ENCODE measurements at places on chromosomes 6 and 20.

DNA sequence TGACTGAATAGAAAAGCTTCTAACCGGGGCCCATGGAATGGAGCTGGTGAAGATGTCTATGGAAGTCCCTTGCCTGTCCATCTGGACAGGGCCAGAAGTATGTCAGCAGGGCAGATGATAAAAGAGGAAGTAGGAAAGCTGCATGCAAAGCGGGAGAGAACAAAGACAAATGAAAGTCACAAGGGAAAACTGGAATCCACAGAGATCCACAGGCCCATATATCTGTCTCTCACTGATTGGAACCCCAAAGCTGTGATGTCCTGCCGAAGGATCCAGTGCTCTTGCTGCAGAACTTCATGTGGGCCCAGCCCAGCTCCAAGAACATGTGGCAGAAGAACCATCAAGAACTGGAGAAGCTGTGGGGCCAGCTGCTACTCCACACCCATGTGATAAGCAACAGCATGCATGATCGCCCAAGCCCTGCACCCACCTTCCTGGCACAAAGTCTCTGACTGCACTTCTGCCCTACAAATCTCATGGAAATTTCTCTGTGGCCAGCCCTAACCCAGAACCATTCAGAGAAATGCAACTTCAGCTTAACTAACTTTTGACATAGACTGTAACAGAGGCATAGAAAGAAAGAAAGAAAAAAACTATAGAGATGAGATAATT is 716.0 kb downstream of the KIF16B start:
- DNase-seq: no peak

- peak; percentile 44 for DNase-seq
These were observed 47.0 kb downstream of the WDR27 start for GRCh38 chr6:169654598-169655391.

- no peak for DNase-seq
These were observed 112.8 kb downstream of the TOX2 start for GRCh38 chr20:44027343-44028002.

GRCh38 chr6:144264270-144265060 is 20.7 kb upstream of the UTRN start:
- DNase-seq: no peak

- no peak for DNase-seq
These were observed 32.3 kb upstream of the LGSN start for GRCh38 chr6:63352069-63352543.

DNA sequence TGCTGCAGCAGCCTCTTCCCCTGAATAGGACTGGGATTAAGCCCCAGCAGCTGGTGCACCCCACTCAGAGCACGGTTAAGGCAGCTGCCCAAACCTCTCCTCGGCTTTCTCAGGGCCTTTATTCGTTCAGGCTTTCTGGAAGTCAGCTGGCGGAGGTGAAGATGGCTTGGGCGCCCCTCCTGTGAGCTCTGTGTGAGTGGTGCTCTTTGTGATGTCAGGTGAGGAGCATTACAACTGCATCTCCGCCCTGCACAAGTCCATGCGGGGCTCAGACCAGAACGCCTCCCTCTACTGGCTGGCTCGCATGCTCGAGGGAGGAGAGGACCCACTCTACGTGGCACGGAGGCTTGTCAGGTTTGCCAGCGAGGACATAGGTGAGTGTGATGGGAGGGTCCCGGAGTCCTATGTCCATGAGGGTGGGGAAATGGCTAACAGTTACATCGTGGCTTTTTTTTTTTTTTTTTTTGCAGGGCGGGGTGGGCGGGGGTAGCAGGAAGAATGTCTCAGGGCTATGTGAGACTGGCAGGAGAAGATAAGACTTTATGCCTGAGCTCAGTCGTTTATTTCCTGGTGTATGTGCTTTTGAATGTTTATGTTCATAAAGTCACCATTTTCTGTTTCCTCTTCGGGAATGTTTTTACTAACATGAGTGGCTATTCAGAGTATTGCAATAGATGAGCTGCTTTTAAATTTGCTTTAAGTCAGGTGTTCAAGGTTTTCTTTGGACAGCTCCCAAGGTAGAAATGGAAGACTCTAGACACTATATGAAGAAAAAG is 18.2 kb downstream of the WRNIP1 start:
- no peak for DNase-seq

DNA sequence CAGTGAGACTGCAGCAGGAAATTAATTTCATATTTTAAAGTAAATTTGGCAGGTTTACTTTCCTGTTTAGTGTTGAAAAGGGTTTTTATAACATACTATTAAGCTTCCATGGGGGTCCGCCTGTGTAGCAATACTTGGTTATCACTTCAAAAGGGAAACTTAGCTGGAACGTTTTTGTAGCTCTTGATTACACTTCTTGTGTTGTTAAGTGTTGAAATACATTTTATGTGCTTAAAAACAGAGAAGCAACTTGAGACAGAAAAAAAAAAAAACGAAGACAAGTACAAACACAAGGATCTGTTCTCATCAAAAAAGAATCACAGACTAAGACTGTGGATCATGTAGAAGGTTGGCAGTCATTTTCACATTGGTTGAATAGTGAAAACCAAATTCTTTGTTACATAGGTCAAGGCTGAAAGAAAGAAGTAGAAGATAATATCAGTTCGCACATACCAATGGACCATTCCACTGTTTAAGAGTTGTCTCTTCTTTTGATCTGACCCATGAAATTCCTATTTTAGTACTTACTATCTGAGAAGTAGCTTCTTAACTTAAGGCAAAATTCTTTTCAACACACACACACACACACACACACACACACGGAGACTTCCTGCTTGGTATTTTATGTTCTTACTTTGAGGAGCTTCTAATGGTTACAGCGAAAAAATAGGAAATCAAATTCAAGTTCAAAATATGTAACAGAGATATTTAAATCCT is 113.9 kb upstream of the SLC35B3 start:
- no peak for DNase-seq

DNA sequence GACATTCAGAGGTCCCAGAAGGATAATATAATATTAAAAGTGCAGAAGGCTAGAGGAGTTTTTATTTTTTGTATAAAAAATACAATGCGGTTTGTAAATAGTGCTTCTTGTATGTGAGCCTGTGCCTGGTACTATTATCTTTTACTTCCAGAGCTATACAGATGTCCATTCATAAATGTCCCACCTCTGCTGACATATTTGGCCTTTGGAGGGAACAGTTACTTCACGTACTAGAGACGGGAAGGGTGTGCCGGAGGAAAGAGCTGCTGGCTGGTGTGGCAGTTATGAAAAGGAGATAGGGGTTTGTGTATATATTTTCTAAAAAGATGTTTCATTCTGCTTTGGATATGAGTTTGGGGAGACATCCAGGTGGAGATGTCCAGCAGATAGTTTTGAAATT is 8.8 kb downstream of the CD109 start:
- DNase-seq: no peak

- no peak for DNase-seq
These were observed 79.9 kb upstream of the CD83 start for GRCh38 chr6:14037402-14038277.

GRCh38 chr20:55881204-55881603 is 124.1 kb downstream of the CBLN4 start:
- no peak for DNase-seq

DNA sequence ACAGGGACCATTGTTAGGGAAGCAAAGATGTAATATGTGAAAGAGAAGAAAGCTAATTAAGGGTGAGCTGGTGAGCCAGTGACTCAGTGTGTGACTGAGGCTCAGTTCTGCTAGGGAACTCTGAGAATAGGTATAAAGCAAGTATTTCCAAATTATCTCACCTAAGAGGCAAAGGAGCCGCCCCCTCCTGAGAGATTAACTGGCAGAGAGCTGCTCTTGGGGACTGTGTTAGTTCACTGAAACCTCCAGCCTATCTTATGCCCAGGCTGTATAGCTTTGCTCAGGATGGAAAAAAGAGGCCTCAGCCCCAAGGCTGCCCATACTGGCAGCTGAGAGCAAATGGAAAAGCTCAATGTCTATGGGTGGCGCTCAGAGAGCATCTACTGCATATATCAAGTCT is 152.0 kb downstream of the PAK5 start:
- no peak for DNase-seq

GRCh38 chr6:159887761-159888160 is 3.0 kb upstream of the MAS1 start:
- DNase-seq: no peak

GRCh38 chr6:169173532-169174268 is 79.9 kb downstream of the THBS2 start:
- no peak for DNase-seq

DNA sequence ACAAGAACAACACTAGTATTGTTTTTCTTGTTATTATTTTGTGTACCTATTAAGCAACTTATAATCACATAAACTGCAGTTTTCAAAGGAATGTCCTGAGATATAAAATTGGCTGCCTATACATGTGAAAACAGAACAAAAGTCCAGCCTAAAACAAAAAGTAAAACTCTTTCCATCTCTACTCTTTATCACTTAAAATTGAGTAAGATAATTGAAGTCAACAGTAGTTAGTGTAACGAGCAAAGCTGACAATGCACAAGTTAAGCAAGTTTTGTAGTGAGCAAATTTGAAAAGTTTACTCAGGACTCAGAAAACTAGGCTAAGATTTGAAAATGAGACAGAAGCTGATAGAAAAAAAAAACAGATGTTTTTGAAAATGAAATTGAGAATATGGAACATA is 941.4 kb upstream of the MAN1A1 start:
- DNase-seq: no peak

DNA sequence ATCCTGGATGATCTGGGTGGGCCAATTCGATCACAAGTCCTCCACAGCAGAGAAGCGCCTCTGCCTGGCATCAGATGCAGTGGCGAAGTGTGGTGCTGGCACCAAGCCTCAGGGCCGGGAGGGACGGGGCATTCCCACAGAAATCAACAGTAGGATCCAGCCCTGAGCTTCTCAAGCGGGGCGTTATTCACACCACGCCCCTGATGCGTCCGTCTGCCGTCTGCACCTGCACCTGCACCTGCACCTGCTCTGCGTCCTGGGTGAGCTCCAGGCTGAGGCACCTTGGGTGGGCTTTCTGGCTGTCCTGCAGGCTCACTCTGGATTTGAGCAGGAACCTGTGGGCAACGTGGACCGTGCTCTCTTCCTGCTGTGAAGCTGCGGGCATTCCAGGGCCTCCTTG is 13.8 kb upstream of the NTSR1 start:
- no peak for DNase-seq

GRCh38 chr6:53179961-53180651 is 31.5 kb upstream of the GCM1 start:
- no peak for DNase-seq

DNA sequence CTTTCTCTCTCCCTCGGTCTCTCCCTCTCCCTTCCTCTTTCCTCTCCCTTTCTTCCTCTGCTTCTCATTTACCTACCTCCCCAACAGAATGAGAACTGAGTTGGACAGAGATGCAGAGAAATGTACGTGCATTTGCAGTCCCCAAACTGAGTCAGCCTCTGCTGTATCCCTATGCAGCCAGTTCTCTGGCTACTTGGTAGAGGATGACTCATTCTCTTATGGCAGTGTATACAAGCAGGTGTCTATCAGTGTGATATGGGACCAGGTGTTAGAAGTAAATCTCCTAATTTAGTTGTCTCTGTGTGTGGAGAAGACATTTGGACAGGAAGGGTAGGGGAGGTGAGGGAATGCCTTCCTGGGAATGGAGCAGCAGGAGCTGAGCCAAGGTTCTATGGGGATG is 470.8 kb downstream of the CD109 start:
- no peak for DNase-seq

GRCh38 chr6:86715676-86716075 is 221.7 kb upstream of the HTR1E start:
- DNase-seq: no peak

DNA sequence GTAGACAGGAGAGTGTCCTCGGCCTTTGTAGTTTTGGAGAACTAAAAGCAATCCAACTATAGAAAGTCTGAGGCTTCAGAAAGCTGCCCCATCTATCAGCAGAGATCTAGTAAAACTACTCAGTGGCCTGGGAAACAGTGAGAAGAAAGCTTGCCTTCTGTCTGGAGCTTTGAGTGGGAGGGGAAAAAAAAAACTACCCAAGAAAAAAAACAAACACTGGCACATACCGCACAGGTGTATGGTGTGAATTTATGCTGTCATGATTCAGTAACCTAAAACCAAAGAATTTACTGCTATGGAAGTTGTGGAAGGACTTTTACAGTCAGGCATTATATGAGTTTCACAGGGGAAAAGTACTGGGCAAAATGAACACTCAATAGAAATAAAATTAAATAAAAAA is 280.5 kb downstream of the ADGRB3 start:
- DNase-seq: no peak

- no peak for DNase-seq
These were observed 9.6 kb upstream of the IL17A start for GRCh38 chr6:52176550-52176949.

- DNase-seq: no peak
These were observed 347.0 kb downstream of the BTBD3 start for GRCh38 chr20:12264711-12265110.

Data from activated T-cell treated with anti-CD3 and anti-CD28 coated beads for 24 hours (primary cell).